ENCODE measurements at places on chromosomes 5 and 9.
A peak's percentile ranks its signal among the peaks of the same experiment; 100 is the strongest.

DNA sequence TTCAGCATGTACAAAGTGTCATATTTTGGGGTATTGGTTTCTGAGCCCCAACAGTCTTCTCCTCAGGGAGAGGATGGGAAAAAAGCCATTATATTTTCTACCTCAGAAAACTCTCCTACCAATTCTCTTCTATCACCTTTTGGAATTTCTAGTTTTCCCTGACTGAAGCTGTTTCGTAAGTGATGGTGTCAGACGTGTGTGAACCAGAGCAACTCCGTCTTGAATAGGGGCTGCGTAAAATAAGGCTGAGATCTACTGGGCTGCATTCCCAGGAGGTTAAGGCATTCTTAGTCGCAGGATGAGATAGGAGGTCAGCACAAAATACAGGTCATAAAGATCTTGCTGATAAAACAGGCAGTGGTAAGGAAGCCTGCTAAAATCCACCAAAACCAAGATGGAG is 197.3 kb upstream of the C9orf72 start:
- no peak for DNase-seq

- no peak for DNase-seq
Measured at GRCh38 chr9:98226516-98226915, 28.9 kb downstream of the TBC1D2 start.

DNA sequence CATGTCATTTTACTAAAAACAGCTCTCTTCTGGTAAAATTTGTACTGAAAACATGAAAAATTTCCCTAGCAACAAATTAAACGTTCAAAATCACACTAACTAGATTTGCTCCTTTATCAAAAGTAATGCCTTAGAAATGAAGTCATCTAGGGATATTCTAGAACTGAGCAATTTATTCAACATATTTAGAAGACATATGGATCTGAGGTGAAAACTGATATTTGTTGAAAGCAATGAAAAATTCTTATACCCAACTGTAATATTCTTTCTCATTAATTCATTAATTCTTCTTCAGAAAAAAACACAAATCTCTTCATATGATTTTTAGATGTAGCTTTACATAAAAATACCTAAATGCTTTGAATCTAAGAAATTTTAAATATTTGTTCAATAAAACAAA is 604.9 kb downstream of the NR2F1-AS1 start:
- no peak for DNase-seq

- no peak for DNase-seq
Measured at GRCh38 chr5:153880106-153880505, 158.6 kb downstream of the FAM114A2 start.

- DNase-seq: no peak
Measured at GRCh38 chr9:29740518-29740917, 2167.2 kb upstream of the C9orf72 start.

DNA sequence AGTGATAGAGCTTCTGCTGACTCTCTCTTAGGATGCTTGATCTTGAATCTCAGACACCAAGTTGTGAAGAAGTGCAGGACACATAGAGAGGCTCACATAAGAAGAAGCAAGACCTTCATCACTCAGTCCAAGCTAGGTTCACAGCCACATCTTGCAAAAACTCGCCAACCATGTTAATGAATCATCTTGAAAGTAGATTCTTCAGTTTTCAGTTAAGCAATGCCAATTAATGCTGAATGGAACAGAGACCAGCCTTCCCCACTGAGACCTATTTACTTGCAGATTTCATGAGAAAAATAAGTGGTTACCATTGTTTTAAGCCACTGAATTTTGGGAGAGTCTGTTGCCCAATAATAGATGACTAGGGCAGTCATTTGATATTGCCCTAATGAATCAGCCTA is 217.7 kb upstream of the EDIL3 start:
- no peak for DNase-seq

GRCh38 chr5:57037355-57037754 is 85.4 kb upstream of the MIER3 start:
- peak; percentile 26 for DNase-seq

DNA sequence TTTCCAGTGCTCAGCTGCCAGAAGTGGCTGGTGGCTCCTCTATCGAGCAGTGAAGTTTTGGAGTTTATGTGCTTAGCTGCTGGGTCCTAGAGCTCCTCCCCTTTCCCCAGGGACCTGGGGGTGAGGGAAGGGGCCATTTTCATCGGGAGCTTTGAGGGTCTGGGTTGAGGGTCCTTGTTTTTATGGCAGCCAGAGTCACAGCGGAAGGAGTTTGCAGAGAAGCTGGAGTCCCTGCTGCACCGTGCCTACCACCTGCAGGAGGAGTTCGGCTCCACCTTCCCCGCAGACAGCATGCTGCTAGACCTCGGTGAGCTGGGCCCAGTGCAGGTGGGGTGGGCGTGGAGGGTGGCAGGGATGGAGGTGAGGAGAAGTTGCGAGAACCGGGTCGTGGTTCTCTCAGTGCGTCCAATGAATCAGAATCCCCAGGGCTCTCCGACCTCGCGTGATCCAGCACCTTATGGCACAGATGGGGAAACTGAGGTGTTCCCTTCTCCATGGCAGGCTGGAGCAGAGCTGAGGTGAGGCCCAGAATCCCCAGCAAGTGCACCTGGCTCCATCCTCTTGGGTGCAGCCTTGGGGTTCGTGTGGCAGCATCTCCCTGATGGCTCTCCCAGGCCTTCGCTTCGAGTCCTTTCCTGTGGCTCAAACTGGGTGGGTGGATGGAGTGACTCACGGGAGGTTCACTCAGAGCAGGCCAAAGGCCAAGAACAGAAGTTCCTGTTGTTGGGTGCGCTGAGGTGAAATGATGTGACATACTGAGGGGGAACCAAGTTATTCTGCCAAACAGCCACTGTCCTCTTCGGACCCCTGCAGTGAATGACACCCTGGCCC is 21.7 kb upstream of the DOLPP1 start:
- no peak for DNase-seq

DNA sequence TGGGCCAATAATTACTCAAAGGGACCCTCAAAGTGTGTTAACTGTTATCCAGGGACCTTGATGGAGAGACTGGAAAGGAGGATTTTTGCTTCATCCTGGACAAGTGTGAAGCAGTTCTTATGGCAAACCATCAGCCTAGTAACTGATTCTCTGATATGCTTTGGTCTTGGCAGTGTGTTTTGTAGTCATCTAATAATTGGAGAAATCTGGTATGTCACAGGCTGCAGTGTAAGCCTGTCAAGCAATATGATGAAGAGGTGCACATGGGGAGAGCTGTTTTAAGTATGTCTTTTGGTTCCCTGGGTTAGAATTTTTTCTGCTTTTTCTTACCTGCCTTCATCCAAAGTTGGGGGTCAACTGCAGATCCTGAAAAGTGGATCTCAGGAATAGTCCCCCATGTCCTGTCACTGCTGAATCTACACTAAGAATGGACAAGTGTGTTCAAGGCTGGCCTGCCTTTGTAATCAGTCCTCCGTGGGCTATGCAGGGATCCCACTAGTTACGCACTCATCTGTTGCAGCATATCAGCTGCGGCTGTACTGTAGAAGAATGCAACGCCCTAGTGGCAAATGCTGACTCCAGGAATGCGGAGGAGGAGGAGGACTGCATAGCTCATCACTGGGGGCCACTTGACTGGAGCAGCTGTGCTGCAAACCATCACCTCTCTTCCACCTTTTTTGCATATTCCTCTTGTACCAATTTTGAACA is 1.9 kb downstream of the SPTAN1 start:
- DNase-seq: no peak

DNA sequence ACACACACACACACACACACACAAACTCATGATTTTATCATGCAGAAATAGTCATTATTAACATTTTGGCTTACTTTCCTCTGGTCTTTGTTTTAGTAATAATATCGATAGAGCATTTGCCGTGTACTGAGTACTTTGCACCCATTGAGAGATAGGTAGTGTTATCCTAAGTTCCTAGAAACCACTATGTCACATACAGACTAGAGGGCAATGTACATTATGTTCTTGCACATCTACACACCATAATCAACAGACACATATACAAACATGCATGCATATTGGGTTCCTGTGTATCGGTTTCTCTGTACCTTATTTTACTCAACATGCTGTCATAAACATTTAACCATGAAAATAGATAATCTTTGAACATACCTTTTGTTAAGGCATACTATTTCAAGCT is 45.7 kb downstream of the MAT2B start:
- no peak for DNase-seq

DNA sequence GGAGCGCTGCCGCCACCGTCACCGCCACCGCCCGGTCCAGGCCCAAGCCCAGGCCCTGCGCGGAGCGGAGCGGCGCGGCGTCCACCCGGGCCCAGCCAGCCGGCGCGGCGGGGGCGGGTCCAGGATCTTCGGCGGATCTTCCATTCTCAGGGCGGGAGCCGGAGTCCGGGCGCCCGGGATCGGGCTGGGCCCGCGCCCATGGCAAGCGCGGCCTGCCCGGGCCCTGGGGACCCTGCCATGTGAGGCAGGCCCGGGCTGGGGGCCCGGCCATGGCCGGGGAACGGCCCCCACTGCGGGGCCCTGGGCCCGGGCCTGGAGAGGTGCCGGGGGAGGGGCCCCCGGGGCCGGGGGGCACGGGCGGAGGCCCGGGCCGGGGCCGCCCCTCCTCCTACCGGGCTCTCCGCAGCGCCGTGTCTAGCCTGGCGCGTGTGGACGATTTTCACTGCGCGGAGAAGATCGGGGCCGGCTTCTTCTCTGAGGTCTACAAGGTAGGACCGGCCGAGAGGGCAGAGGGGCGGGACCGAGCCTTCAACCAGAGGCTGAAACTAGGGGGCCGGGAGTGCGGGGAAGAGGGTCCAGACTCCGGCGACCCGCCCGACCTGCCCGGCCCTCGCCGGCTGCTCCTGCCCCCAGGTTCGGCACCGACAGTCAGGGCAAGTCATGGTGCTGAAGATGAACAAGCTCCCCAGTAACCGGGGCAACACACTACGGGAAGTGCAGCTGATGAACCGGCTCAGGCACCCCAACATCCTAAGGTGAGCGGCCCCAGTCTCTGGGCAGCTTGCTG is 482 bp downstream of the TESK1 start:
- DNase-seq: peak; percentile 19

DNA sequence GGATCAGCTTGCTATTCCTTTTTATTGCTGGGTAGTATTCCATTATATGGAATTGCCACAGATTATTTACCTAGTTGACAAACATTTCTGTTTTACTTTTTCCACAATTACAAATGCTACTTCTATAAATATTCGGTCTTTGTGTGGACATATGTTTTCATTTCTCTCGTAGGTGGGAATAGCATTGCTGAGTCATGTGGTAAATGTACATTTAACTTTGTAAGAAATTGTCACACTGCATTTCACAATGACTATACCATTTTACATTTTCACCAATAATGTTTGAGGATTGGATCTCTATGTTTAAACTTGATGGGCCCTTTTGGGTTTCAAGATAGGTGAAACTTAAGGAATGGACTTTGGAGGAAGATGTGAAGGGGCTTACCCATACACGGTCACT is 19.7 kb downstream of the RAI14 start:
- no peak for DNase-seq

- DNase-seq: no peak
Measured at GRCh38 chr5:77662635-77663034, 24.1 kb upstream of the OTP start.

GRCh38 chr5:98913911-98914310 is 14.9 kb downstream of the CHD1 start:
- no peak for DNase-seq

DNA sequence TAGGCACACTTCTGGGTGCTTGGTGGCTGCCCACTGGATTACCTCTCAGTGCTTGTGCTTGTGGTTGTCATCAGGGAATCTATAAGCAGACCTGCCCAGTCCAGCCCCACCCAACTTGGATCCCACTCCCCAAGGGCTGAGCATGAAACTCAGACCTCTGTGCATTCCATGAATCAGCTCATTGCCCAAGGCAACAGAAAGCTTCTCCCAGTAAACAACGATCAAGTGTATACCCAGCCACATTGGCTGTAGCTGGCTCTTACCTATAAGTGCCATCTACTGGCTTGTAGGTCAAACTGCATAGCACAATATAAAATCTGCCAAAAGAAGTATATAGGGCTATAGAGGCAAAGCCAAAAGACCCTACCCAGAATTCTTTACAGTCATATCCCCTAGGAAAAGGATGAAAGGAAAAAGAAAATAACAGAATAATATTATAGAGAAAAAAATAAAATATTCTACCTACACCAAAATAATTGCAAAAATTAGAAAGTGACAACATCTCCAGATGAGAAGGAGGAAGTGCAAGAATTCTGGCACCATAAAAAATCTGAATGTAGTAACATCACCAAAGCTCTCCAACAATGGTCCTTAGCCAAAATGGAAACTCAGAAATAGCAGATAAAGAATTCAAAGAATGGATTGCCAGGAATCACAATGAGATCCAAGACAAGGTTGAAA is 321.0 kb upstream of the TRPC7 start:
- peak; percentile 22 for DNase-seq

GRCh38 chr5:33398501-33398900 is 42.3 kb upstream of the TARS1 start:
- DNase-seq: no peak

- no peak for DNase-seq
Measured at GRCh38 chr5:71703941-71704340, 15.1 kb upstream of the CARTPT start.

DNA sequence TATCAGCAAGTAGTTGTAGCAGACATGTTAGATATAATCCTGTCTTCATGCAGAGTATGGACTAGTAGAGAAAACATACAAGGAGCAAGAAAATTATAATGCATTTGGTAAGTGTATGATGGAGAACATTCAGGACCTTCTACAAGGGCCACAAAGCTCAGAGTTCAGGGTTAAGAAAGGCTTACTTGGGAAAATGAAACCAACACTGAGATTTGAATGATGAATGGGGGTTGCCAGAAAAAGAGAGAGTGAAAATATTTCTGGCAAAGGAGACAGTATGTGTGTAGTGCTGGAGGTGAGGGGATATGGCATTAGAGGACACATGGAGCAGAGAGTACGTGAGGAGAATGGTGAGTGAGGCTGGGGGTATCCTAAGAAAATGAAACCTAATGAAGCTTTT is 169.8 kb upstream of the STK32A start:
- no peak for DNase-seq

GRCh38 chr5:168317521-168318147 is 26.2 kb downstream of the WWC1 start:
- DNase-seq: peak; percentile 61

DNA sequence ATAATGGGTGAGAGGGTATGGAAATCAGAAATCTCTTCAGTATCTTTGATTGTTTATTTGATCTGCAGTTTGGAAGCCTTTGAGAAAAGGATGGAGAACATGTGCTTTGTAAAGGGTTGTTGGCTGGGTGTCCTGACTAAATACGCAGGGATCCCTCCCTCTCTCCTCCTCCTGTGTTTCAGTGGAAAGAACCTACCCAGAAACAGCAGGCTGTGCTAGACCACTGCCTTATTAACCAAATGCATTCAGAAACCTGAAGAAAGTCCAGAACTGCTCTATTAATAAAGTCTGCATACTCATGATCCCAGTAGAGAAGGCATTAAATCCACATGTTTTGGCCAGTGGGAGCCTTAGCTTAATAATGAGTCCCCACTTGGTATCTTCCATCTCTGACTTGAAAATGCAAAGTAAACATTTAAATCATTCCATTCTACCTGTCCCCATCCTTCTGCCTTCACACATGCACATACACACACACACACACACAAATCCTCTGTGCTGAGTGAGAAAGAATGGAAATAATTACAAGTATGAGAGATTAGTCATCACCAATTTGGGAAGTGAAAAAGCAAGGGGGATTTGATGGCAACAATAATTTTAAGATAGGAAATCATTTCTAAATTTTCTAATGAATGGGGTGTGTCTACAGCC is 10.0 kb upstream of the LECT2 start:
- no peak for DNase-seq
